ENCODE measurements at places on chromosomes 5 and 9.

GRCh38 chr9:74431467-74431866, 65.7 kb upstream of the RORB start:
- DNase-seq, result no peak

DNA sequence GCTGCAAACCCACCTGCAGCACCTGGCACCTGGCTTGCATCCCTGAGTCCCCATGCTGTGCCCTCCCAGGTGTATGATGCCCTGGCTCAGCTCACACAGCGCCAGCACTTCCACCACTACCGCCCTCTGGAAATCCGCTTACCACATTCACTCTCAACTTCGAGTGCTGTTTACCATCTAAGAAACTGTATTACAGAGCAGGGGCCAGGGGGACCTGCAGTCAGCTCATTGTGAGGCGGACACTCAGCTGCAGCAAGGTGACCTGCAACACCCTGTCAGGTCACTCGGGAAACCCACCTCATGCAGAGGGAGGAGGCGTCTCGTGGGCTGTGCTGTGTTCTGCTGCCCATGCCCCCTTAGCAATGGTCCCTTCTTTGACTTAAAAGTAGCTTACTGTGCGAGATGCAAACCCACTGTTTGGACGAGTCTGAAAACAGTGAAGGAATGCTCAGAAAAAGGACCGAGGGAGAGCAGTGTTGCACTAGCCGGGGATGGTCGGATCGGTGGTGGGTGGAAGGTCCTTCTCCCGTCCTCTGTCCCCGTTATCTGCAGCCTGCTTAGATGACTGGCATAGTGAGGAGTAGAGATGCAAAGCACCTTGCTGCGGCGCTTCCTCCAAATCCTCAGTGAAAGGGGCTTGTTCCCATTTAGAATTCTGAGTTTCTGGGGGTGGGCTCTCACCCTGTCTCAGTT, 55.2 kb upstream of the CTSL start:
- DNase-seq, result no peak

DNA sequence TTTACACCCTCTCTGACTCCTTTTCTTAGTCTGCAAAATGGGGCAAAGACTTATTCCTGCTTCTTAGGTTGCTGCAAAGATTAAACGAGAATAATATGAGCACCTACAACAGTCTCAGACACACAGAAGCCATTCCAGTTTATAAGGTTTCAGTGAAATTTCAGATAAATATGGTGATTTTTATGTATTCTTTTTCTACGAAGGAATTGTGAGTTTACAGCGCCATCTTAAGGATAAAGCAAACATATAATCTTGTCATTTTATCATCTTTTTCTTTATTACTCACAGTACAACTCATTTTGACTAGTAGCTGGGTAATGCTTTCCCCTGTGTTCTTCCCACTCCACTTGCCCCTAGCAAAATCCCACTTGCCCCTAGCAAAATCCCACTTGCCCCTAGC, 29.2 kb upstream of the SMC5 start:
- DNase-seq, result no peak

GRCh38 chr9:91275655-91276054, 86.1 kb downstream of the AUH start:
- no peak for DNase-seq

DNA sequence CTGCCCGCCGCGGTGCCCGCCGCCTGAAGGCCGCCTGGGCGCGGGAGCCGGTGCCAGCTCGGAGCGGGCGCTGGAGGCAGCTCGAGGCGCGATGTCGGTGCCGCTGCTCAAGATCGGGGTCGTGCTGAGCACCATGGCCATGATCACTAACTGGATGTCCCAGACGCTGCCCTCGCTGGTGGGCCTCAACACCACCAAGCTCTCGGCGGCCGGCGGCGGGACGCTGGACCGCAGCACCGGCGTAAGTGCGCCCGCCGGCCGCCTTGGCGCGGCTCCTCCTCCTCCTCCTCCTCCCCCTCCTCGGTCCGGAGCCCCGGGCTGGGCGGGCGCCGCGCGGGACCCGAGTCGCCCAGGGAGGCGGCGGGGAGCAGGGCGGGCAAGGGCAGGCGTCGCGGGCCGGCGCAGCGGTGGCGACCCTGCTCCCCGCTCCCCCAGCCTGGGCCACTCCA, 455 bp downstream of the OLFM1 start:
- no peak for DNase-seq

DNA sequence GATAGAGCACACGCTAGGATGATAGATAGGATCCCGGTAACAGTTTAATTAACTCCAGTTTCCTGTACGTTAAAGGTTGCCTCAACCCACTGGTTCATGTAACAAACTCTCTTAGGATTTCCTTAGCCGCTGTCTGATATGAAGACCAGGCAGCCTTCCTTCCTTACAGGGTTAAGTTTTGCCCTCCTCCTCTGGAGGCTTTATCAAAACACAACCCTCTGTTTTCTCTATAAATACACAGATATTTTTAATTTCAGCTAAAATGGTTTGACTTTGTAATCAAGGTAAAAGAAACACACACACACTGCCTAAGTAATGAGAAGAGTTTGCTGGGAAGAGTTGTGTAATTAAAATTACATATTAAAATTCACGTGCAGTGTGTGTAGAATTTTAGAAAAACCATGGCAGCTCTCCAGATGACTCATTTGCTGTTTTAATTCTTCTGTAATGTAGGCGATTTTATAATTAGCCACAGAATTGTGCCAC, 369.8 kb downstream of the CSNK1G3 start:
- no peak for DNase-seq

DNA sequence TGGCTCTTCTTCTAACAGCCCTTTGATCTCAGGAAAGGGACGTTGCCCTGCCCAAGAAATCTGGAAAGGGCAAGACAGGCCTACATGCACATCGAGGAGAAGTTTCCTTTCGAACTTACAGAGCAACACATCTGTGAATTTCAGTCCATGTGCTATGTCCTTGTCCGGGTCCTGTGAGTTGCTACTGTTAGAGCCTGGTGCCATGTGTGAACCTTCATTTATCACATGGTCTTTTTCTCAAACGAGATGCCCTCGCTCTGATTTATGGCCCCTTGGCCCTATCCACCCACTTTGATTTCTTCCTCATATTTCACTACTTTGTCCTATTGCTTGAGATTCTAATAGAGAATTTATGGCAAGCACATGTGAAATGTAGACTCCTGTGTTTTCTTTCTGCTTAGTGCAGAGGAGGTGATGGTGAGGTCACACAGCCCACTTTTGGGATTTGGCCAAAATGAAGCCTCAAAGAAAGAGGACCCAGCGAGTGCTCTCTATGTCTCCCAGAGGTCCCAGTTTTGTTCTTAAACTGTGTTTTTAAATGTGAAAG, 153.1 kb downstream of the SNCAIP start:
- DNase-seq, result no peak

GRCh38 chr5:15261269-15261995, 238.5 kb upstream of the FBXL7 start:
- no peak for DNase-seq

- no peak for DNase-seq
These were observed 213.3 kb upstream of the FBXL7 start for GRCh38 chr5:15286650-15287049.

DNA sequence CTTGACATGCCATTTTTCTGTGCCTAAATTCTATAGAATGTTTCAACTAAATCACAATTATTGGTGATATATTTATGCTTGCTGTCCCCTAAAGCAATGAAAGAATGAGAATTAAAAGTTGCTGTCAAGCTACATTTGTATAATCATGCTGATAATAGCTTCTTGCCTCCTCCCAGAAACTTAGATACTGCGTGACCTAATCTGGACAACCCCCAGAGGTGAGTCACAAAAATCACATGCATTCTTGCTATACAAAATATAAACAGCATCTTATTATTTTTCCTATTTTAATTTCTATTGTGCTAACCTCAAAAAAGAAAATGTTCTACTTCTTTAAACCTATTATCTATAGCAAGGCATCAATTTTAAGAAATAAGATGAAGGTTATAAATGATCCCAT, 995.8 kb upstream of the ACO1 start:
- no peak for DNase-seq

- DNase-seq, result no peak
These were observed 130.0 kb downstream of the SEMA6A start for GRCh38 chr5:116444373-116445295.

- DNase-seq, result no peak
These were observed 200.6 kb upstream of the ZNF618 start for GRCh38 chr9:113675475-113675941.

GRCh38 chr5:14510156-14510734, 71.3 kb upstream of the OTULINL start:
- DNase-seq, result no peak

DNA sequence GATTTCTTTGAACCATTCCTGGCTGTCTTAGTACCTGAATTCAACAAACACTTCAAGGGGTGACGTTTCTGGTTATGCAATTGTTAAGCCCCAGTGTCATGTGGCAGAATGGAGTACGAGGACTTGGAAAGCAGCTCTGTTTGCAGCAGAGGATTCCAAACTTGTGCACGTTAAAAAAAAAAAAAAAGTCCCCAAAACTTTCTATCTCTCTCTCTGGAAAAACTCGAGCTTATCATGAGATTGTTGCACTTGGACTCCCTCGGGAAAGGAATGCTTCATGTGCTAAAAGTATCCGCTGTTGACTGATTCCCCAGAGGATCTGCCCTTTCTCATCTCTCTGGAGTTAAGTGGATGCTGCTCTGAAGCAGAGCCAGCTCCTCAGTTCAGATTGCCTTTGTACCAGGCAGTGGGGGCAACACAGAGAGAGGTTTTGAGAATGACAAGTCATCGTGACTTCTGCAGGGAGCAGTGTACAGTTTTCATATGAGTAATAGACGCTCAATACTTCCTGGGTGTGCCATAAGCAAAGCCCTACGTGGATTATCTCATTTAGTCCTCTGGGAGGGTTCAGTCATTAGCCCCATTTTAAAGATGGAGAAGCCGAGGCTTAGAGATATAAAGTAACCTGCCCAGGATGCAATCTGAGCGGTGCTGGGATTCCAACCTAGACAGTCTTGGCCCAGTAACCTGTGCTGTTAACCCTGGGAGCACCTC, 28.1 kb downstream of the TMOD1 start:
- DNase-seq, result no peak

- no peak for DNase-seq
These were observed 18.1 kb downstream of the MAP1B start for GRCh38 chr5:72125271-72125940.

GRCh38 chr5:115586525-115587146, 15.6 kb downstream of the TICAM2 start:
- DNase-seq, result no peak

DNA sequence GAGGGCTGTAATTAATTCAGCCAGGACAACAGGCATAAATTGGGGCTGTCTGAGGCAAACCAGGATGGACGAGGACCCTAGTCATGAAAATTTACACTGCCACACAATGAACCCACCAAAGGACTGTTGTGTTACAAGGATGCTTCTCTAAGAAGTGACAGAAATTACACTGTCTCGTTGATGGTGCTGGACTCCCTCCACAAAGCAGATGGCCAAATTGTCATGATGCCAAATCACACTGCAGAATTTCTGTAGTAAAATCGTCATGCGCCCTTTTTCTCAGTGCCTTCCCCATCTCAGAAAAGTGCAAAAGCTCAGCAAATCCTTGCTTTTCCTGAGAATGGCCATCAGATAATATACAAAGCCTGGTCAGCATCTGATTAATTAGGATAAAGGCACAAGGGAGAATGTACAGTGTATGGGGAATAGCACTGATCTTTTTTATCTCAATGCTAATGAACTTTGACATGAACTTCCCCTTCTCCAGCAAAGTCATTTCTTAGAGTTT, 545.8 kb downstream of the CSNK1G3 start:
- no peak for DNase-seq

- DNase-seq, result no peak
These were observed 1.9 kb downstream of the HSD17B4 start for GRCh38 chr5:119454171-119454570.

DNA sequence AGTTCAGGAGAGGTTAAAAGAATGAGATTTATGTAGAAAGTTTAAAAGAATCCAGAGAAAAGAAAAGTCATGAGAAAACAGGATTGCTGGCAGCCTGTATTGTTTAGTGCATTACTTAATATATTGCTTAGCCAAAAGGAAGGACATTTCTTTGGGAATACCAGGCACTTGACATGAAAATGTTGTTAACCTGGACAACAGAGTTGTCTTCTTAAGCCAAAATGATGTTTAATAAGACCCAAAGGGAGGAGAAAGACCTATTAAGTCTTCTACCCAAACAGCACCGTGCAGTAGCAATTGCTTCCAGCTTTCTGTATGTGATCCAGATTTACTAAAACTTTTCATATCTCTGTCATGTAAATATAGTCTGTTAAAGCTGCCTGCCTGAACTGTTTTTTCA, 74.0 kb upstream of the PRLR start:
- no peak for DNase-seq

GRCh38 chr9:70413799-70414775, at the start of gene KLF9:
TSS of gene KLF9 (minus strand) at chr9:70414657. CDS start at chr9:70413363, 1,294 bp downstream.
- DNase-seq, result peak; percentile 69

GRCh38 chr5:109105631-109106267, 304.0 kb downstream of the PJA2 start:
- DNase-seq, result no peak

DNA sequence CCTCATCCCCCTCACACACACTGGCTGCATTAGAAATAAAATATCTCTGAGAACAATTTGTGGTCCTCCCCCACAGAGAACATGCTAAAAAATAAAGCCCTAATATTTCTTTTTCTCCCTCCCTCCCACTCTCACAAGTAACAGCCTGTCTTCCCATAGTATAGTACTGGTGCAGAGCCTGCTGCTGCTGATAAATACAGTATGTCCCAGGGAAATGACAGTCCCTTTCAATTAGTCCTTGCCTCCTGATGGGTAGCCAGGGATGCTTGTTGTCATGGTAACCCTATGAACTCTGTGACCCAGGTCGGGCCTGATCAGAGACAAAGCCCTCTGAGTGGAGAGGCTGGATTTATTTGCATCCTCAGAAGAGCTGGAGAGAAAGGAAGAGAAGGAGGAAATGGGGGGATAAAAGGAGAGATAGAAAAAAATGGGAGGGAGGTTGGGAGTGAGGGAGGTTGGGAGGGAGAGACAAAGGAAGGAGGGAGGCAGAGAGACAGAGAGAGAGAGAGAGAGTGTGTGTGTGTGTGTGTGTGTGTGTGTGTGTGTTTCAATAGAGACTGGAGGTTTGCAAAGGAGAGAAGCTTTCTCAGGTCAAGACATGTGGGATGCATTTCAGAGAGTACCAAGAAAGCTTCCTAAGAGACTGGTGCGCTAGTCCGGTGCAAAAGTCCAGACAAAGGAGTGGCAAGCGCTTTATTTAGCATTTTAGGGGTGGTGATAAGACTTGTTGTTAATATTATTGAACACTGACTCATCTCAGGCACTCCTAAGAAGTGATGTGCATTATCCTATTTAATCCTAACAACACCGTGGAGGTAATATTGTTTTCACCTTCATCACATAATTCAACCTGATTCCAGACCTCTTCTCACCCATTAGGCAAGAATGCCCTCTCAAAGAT, 260.8 kb downstream of the FAM114A2 start:
- no peak for DNase-seq

DNA sequence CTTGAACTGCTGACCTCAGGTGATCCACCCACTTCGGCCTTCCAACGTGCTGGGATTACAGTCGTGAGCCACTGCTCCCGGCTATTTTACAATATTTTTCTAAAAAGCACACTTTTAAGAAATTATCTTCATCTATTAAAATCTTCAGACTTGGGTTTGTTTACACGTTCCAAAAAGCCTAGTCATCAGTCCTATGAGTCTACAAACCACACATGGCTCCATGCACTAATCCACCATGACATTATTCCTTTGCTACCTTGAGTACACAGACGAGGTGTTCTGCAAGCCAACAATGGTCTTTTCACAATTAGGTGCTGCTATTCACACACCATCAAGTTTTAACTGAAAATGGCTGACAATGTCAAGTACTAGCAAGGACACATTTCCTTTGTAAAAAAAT, 41.0 kb downstream of the TRPM6 start:
- no peak for DNase-seq

GRCh38 chr9:117473293-117473692, 58.4 kb upstream of the ASTN2 start:
- DNase-seq, result no peak

- DNase-seq, result no peak
These were observed 11.9 kb upstream of the DDX41 start for GRCh38 chr5:177528631-177529030.

Measured in stimulated activated CD4-positive, alpha-beta T cell treated with anti-CD3 and anti-CD28 coated beads, Interleukin-15, amount 100 ng/mL, for 1 hour (primary cell).